ENCODE measurements at places on chromosomes 4 and X.

- DNase-seq, result no peak
Measured at GRCh38 chr4:81502564-81502963, 30.9 kb upstream of the RASGEF1B start.

GRCh38 chr4:141595531-141595930 is 40.9 kb upstream of the IL15 start:
- DNase-seq, result no peak

- no peak for DNase-seq
Measured at GRCh38 chrX:39757971-39758370, 339.8 kb downstream of the BCOR start.

- DNase-seq, result no peak
Measured at GRCh38 chr4:180832073-180832472, 1411.1 kb upstream of the TENM3 start.

- DNase-seq, result no peak
Measured at GRCh38 chr4:130131536-130131935, 1035.6 kb downstream of the C4orf33 start.

- DNase-seq, result no peak
Measured at GRCh38 chr4:186932631-186933187, 209.1 kb upstream of the FAT1 start.

- DNase-seq, result no peak
Measured at GRCh38 chrX:30941898-30942297, 52.8 kb upstream of the TAB3 start.

GRCh38 chrX:13110433-13111324 is 66.3 kb upstream of the FAM9C start:
- peak; percentile 42 for DNase-seq

GRCh38 chr4:133559987-133560386 is 410.9 kb downstream of the PCDH10 start:
- DNase-seq, result no peak

DNA sequence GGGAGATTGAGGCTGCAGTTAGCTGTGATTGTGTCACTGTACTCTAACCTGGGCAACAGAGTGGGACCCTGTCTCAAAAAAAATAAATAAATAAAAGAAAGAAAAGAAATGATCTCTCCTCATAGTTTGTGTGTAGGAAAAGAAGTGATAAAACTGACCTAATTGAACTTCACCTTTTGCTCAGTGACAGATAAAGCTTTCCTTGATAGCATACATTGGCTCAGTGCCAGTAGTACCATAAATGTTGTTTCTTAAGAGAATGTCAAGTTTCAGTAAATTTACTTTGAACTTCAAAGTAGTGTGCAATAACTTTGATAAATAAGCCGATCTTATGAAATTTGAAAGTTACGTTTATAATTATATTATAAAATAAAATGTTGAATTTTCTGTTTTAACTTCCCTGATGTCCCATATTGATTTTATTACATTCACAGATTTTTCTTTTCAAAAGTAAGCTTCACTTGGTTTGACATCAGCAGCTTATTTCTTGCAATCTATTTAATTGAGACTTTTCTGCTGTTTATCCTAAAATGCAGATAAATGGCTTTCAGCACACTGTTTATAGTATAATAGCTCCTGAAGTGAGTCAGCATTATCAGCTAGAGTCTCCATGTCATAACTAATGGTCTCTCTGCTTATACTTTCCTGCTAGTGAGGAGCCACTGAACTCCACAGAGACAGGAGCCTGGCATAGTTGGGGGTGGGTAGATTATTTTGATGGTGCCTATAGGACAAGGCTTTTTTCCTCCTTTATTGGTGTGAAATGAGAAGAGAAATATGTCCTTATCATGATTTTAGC is 330.1 kb downstream of the BMPR1B start:
- no peak for DNase-seq

GRCh38 chr4:76879731-76880364 is 18.1 kb downstream of the SOWAHB start:
- DNase-seq, result no peak

GRCh38 chr4:144710526-144710912 is 64.6 kb downstream of the HHIP start:
- DNase-seq, result no peak

- DNase-seq, result no peak
Measured at GRCh38 chrX:88202149-88202548, 544.9 kb upstream of the CPXCR1 start.

GRCh38 chr4:70298051-70298450 is 36.7 kb upstream of the CABS1 start:
- DNase-seq, result no peak

- DNase-seq, result no peak
Measured at GRCh38 chrX:84248226-84248625, 60.2 kb upstream of the RPS6KA6 start.

GRCh38 chrX:78659955-78660354 is 827 bp upstream of the RTL3 start:
- no peak for DNase-seq

DNA sequence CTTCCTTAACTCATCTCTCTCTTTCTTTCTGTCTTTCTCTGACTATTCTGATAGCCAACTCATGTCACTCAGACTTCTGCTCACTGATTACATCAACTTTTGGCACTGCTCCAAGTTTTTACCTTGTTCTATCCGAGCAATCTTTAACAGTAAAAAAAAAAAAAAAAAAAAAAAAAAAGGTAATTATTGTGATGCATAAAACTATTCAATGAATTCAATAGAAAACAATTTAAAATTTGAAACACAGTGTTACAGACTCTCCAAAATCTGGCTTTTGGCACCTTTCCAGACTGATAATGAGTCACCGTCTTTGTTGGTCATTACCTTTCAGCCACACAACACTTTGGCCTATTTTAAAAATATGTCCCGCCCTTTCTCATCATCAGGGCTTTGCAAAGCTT is 229.5 kb downstream of the GALNTL6 start:
- no peak for DNase-seq

- no peak for DNase-seq
Measured at GRCh38 chr4:153061971-153062370, 125.8 kb downstream of the FHDC1 start.

DNA sequence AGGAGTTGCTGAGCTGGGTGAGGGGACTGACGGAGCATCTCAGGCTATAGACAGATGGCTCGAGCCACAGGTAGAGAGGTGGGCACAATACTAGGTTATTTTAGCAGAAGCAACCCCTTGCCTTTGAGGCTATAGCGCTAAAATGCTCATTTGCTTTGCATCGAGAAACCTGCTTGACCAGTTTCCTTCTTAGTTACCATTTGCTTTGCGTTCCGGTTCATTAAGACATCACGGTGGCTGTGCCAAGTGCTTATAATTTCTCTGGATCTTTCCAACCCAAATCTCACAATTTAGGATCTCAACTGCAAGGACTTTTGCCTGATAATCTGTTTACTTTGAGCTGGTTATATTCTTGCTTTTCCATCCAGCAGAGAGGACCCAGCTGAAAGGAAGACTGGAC is 40.8 kb downstream of the DLG3 start:
- DNase-seq, result no peak

- DNase-seq, result no peak
Measured at GRCh38 chr4:92606227-92606626, 302.5 kb downstream of the GRID2 start.

DNA sequence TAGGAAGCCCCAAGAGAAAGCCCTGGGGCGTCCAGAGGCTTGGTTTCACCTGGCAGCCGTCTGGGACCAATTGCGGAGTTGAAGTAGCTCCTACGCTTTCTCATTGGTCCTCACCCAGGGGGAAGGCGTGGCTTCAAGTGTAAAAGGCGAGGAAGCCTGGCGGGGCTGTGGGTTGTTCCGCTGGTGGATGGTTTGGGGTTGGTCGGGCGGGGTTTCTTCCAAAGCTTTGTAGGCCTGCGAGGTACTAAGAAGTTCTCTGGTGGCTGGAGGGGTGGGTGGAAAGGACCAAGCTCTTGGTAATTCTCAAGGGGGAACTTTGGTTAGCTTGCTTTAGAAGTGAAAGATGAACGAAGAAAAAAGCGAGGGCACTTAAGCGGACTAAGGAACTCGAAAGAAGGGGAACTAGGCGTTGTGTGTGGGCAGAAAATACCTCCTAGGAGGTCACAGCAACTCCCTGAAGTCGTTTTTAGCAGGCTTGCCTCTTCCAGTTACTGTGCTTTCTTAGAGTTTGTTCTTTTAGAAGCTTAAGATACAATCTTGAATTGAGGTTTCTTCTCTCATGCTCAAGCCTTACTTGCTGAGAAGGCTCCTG is 36.6 kb downstream of the CCNG2 start:
- DNase-seq, result peak; percentile 43

DNA sequence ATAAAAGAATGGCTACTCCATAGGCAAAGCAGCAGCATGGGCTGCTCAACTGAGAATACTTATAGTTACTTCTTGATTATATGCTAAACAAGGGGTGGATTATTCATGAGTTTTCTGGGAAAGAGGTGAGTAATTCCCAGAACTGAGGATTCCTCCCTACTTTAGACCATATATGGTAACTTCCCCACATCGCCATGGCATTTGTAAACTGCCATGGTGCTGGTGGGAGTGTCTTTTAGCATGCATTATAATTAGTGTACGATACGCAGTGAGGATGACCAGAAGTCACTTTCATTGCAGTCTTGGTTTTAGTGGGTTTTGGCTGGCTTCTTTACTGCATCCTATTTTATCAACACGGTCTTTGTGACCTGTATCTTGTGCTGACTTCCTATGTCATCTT is 141.5 kb downstream of the MAGEB17 start:
- DNase-seq, result no peak

DNA sequence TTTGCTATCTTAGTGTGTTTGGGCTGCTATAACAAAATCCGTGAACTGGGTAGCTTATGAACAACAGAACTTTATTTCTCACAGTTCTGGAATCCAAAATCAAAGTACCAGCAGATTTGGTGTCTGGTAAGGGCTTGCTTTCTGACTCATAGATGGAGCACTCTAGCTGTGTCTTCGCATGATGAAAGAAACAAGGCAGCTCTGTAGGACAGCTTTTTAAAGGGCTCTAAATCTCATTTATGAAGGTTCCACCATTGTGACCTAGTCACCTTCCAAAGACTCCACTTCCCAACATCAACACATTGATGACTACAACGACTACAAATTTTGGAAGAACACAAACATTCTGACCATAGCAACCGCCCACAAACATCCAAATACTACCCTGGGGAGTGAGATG is 158.6 kb upstream of the LCORL start:
- no peak for DNase-seq

DNA sequence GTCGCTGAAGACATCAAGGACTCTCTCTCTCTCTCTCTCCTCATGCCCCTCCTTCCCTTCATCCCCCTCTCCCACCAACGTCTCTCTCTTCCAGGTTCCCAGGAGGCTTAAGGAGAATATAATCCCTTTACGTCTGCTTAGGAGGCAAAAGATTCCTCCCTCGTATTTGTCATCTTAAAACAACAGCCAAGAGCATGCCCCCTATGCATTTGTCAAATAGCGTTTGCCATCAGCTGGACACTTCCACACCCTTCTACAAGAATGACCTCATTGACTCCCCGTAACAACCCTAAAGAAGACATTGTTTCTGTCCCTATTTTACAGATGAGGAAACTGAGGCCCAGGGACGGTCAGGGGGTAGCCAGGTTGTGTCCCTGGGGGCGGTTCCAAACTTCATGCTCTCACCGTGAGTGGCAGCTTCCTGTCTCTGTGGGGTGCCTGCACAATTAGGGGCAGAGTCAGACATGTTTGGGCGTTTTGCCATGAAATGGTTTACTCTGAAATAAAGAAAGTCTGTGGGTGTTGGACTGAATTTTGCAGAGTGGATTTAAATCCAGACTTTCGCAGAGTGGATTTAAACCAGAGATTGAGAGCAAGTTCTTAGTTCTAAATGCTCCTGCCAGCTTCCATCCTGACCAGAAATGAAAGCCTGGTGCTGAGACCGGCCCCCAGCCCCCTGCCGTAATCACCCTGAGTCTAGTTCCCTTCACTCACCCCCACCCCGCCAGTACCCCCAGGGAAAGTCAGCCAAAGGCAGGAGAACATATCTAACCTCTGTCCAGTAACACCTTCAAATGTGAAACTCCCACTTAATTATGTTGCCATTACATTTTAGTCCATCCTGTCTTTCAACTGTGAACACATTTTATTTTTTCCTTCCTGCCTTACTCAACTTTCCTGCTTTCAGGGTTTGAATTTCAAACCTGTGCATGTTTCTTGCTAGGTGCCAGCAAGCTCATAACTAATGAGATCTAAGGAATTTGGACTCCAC is 44.3 kb upstream of the TBL1X start:
- DNase-seq, result no peak

- no peak for DNase-seq
Measured at GRCh38 chr4:33255507-33255906, 2535.3 kb downstream of the PCDH7 start.

All from heart left ventricle (tissue), 16 donors.